Cortex of kidney (tissue), 1 donor: ENCODE measurements at places on chromosomes 11 and 22.

DNA sequence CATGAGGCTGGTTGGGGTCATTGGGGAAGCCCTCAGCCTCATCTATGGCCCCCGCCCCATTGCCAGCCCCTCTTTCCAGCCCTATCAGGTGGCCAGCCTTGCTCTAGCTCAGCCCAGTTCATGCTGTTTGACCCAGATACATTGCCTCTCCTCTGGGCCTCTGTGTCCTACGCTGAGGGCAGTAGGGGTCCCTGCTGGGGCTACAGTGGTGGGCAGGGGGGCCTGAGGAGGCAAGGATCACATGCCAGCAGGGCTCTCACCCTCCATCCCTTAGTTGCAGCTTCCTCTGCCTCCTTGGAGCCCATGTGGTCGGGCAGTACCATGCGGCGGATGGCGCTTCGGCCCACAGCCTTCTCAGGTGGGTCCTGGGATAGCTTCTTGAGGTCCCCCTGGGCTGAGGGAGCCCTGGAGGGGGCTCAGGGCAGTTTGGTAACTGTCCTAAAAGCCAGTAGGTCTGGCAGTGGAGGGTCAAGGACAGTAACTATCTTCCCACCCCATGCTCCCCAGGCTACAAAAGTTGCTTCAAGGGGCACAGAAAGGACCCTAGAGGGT, 19.2 kb downstream of the EMID1 start:
- no peak for DNase-seq

DNA sequence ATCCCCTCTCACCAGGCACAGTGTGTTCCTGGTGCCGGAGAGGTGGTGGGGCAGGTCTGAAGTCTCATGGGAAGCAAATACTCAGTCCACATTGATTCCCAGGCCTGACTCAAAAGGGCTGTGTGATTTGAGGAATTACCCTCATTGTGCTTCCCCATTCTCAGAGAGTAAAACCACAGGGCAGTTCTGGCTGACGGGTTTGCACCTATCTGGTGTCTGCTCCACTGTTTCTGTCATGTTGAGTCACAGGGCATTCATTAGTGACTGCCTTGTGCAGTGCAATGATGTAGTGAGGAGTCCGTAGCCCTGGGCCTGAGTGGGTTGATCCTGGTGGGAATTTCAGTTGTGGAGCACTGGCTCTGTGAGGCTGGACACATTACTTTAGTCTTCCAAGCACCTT, 85.2 kb upstream of the ARHGAP20 start:
- no peak for DNase-seq

GRCh38 chr11:64384981-64385944, 26.3 kb downstream of the RPS6KA4 start:
- DNase-seq = no peak

DNA sequence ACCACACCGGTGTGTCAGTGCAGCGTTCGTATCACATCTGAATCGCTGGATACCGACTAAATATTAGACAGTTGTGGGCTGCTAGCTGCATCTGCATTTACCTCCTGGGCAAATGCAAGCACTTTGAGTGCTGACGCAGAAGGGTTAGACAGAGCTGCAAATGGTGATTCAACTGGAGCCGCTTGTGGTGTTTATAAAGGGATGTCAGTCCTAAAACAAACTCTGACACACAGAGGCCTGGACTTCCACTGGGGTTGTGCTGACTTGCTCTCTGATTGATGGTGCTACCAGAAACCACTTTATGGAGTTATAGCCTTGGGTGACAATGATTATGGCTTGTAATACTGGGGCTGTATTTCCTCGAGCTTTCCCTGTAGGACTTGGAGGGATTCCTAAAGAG, 374.4 kb downstream of the NTM start:
- DNase-seq = no peak

- DNase-seq = no peak
Measured at GRCh38 chr11:109223451-109223850, 198.5 kb upstream of the C11orf87 start.

DNA sequence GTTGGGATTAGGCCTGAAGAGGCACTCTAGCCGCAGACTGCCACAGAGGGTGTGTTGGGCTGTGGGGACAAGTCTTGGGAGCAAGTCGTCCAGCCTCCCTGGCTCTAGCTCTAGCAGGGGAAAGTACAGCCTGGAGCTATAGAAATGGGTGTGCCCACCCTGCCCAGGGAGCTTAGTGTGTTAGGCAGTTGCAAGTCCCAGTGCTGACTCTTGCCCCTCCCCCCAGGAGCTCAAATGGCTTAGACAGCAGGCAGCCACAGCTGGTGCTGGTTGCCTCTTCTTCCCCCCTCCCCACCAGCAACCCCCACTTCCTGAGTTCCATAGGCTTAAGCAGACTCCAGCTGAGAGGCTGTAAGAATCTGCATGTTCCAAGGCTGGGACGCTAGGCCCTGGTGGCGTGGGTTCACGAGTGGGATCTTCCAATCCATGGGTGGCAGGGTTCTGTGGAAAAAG, 61.2 kb downstream of the GUCY1A2 start:
- no peak for DNase-seq

GRCh38 chr22:23910496-23911190, 16.5 kb downstream of the MIF start:
- DNase-seq = no peak

GRCh38 chr22:28179392-28179791, 260.3 kb upstream of the PITPNB start:
- DNase-seq = no peak

DNA sequence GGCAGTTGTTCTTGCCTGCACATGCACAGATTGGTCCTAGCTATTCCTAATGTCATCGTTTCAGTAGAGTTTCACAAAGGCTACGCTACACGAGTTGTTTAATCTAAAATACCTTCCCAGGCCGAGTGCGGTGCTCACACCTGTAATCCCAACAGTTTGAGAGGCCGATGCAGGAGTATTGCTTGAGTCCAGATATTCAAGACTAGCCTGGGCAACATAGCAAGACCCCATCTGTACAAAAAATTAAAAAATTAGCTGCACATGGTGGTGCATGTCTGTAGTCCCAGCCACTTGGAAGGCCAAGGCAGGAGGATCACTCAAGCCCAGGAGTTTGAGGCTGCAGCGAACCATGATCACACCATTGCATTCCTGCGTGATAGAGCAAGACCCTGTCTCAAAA, 56.2 kb downstream of the TNRC6B start:
- DNase-seq = no peak

GRCh38 chr22:39684702-39685281, 114.2 kb downstream of the CACNA1I start:
- no peak for DNase-seq

DNA sequence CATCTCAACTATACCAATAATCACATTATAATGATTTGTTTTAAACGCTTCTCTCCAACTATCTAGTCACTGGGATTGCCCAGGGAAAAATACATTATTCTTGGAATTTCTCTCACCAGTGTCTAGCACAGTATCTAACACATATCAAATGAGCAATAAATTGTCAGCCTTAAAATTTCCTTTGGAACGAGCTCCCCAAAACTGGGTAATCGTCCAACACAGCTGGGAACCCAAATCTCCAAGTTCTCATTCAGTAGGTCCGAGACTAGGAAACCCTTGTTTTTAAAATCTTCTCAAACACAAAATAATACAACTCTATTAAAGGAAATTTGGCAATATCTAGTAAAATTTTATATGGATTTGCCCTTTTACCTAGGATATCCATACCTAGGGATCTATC, 327.8 kb upstream of the ARHGAP42 start:
- DNase-seq = no peak

DNA sequence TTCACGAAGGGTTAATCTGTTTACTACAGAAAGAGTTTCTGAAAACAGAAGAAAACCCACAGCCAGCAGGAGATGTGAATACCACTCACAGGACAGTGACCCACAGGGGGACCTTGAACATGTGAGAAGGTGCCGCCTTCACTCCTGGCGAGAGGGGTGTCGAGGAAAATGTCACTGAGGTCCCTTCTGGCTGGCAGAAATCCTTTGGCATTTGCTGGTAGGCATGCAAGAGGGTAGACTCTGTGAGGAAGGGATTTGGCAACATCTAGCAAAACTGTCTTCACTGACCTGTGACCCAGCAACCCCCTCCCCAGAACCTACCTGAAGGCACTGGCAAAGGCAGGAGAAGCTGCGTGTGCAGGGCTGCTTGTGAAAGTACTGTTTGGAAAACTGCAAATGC, 8.6 kb downstream of the KCNQ1 start:
- no peak for DNase-seq

- DNase-seq = no peak
Measured at GRCh38 chr11:43979571-43980219, 37.3 kb downstream of the C11orf96 start.

DNA sequence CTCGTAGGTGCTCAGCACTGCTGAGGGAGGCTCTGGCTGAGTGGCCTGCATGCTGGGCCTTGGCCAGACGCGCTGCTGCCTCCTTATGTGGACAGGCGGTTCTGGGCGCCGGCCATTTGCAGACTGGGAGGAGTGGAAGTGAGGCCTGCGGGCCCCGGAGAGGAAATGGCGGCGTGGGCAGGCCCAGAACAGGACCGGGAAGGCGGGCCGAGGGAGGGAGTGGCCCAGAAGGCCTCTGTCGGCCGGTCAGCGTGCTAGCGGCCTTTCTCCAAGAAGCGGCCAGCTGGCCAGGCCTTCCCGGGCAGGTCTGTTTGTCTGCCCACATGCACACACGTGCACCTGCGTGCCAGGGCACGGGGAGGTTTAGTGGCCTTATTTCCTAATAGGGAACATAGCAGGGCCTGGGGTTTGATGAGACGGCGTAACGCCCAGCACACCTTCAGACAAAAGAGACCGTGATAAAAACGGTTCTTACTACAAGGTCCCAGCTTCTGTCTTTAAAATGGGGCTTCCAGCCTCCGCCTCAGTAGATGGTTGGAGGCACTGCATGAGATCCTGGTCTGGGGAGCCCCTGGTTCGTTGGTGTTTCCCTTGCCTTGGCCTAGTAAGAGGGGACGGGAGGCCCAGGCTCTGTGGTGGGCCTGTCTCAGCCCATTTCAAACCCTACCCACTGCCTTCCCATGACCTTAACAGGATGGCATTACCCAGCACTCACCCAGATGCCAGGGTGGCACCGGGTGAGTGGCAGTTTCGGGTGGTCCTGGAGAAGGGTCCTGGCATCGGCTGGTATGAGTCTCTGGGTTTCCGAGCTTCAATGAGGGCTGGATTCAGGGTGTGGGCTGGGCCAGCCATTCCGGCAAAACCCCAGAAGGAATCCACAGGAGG, 65.1 kb upstream of the PPARA start:
- no peak for DNase-seq

DNA sequence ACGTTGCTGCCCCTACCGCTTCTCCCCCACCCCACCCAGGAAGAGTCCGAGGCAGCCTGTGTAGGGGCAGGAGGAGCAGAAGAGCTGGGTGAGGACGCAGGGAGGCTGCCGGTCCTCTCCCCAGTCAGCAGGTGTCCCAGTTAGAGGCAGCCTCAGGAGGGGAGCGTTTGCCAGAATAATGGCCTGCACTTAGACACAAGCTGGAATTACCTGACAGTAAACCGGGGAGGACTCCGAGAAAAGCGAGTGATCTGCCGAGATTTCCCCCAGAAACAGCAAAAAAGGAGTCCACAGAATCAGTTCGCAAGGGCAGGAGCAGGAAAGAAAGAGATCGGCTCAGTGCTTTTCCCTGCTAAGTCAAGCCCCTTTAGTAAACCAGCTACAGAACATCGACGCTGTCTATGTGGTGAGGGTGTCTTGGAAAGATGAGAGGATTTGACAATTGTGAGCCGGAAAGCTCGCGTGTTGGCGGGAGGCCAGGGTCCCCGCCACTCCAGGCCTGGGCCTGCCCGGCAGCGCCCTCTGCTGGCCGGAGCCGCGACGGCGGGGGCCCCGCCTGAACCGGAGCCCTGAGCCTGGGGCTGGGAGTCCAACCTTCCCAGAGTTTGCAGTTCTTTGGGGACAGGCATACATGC, 17.7 kb upstream of the THRSP start:
- DNase-seq = peak; percentile 35

- DNase-seq = no peak
Measured at GRCh38 chr11:68962527-68963250, 18.1 kb downstream of the MRGPRD start.

- no peak for DNase-seq
Measured at GRCh38 chr11:3786781-3787428, 10.4 kb downstream of the NUP98 start.

DNA sequence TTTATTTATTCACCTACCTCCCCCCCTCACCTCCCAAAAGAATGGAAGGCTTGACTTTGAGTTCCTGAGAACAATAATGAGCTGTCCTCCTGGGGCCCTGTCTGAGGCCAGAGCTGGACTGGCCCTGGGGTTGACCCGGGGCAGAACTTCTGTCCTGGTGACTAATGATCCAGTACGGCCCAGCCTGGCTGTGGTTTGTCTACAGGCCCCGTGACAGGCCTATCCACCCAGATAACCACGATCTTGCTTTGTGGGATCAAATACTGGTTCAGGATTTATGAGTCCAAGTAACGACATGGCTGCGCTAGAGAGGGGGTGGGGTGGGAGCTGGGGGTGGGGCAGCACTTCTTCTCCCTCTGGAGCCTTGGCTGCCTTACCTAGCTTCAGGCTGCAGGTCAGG, 81.5 kb downstream of the WT1 start:
- DNase-seq = no peak

- no peak for DNase-seq
Measured at GRCh38 chr11:61694946-61695706, 14.9 kb downstream of the DAGLA start.

DNA sequence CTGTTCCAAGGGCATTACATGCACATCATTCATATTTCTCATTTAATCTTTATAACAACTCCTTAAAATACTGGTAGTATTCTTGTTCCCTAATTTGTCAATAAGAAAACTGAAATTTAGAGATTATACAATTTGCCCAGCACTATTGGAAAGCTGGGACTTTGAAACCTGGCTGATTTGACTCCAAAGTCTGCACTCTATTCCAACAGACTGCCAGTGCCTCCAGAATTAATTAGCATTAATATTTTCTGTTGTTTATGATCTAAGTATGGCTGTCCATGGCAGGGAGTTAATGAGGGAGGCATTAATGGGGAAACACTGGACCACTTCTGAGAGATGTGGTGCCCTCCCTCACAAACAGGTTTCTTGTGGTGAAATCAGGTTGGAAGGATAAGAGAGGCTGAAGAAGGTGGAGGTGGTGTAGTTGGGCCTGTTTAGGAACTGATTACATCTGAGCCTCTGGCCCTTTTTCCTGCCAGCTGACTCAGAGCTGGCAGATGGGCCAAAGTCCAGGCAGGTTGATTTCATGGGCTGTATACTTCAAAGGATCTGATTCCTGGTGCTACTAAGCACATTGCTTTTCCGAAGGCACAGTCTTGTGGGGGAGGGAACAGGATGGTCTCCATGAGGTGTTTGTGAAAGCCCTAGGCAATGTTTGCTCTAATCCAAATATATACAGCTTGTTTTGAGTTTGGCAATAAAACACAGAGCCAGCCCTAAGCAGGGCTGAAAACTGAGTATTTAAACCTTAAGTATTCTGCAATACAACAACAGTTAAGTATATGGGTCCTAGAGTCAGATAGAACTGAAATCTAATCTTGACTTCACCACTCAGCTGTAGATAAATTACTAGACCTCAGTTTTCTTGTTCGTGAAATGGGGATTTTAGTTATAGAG, 21.0 kb upstream of the RAB30 start:
- no peak for DNase-seq
